Upper lobe of left lung (tissue), 6 donors: ENCODE measurements at places on chromosomes 2 and 18. TPM values are rescaled to one million over a fixed set of nuclear protein-coding genes. Genes with fewer than 3 reads are reported as not detected.

Gene SLC11A1
- total RNA-seq, result 397 TPM

DNA sequence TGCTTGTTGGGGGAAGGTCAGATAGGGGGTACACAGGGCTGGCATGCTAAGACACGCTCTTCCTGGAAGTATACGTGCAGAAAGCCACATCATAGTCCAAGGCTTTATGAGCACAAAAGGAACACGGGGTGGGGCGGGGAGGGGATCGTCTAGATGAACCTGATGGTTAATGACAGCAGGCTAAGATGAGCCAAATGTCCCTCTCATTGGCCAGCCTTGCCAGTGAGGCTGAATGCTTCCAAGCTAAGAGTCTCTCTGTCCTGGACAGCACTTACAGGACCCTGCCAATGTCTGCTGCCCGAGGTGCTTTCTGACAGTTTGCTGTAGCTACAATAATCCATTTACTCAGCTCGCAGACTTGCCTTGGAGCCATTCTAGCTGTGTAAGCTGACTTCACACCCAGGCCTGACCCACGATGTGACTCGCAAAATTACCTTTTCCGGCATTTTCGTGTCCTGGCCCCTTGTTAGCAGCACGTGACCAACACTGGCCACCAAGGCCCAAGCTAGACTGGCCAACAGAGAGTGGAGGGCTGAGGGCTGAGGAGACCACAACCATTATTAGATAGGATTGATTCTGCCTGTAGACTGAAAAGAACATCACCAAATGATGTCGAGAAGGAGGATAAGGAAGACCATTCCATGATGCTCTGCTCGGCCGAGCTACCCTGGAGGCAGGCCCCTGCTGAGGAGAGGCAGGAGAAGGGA is 84.2 kb downstream of the MALT1 start:
- DNase-seq, result no peak

- peak; percentile 95 for DNase-seq
These were observed at the start of gene ADRA2B for GRCh38 chr2:96116424-96116878. Gene ADRA2B, minus strand, starts transcription at chr2:96116571. Its CDS starts 422 bp downstream, at chr2:96116149.

Gene MAPK4
- total RNA-seq, result 1.0 TPM

DNA sequence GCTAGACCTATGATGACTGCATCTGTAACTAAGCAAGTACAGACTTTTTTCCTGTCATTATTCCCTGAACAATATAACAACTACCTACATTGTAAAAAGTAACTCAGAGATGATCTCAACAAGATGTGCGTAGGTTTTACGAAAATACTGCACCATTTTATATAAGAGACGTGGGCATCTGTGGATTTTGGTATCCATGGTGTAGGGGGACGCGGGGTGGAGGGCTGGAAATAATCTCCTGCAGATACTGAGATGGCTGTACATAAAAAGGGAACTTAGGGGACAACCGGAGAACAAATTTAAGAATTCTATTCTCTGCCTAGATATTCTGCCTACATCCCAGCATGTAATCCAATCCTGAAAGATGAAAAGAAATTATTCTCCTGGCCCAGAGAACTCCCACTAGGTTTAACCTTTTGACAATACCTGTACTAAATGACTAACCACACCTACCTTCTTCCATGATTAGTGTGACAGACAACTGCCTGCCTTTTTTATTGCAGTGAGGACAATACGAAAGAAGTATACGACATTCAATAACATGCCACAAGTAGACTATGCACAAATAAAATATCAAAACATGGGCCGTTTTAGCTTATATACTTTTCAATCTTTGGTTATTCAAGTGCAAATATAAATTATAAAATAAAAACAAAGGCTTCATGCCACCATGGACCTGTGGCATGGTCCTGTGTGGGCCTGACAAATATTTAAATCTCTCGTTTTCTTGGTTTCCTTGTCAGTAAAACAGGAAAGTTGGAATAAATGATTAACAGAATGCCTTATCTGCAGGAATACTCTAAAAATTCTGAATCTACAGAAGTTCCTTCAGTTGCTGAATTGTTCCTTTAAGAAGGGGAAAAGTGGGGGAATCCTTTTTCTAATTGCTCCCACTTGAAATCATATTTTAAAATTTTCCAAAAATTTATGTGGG is 46.3 kb downstream of the RTN4 start:
- DNase-seq, result no peak

DNA sequence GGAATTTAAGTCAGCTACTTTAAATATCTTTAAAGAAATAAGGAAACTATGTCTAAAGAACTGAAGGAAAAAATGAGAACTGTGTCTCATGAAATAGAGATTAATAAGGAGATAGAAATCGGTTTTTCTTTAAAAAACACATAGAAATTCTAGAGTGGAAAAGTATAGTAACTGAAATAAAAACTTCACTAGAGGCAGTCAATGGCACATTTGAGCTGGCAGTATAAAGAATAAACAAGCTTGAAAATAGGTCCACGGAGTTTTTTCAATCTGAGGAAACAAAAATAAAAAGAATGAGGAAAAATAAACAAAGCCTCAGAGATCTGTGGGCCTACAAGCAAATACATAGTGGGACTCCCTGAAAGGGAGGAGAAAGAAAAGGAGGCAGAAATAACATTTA is 127.5 kb downstream of the TWIST2 start:
- DNase-seq, result no peak

DNA sequence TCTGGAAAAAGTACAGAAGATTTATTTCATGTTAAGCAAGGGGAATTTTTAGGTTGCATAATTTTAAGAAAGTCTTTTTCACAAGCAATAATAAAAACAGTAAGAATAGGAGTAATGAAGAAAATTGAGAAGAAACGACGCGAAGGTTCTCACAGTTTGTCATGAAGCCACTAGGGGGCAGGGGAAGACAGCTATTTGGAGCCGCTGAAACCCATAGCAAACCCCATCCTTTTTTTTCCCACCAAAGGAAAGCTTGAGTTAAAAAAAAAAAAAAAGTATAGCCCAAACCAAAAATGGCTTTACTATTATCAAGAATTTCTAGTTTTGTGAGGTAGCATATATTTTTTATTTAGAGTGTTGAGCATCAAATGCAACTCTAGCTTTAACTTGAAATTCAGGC is 300.9 kb downstream of the PHLPP1 start:
- DNase-seq, result no peak

DNA sequence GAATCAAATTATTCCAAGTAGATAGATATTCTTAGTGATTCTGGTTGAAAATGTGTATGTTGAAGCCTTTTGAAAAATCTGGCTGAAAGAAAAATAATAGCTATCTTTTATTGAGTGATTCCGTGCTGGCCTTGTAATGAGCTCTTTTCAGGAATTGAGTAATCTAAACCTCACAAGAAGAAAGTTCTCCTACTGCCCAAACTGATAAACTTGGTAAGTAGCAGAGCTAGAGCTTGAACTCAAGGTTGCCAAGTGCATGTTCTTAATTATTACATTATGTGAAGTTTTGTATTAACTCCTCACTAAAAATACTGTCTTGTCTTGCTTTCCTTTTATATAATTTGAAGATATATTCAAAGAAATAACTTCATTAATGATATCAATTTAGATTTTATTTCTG is 1.6 kb upstream of the PPP1R1C start:
- no peak for DNase-seq

Gene SIX3
- total RNA-seq, result not detected

Gene GRB14
- total RNA-seq, result 3.0 TPM

Gene LOXHD1
- total RNA-seq, result 0.78 TPM

DNA sequence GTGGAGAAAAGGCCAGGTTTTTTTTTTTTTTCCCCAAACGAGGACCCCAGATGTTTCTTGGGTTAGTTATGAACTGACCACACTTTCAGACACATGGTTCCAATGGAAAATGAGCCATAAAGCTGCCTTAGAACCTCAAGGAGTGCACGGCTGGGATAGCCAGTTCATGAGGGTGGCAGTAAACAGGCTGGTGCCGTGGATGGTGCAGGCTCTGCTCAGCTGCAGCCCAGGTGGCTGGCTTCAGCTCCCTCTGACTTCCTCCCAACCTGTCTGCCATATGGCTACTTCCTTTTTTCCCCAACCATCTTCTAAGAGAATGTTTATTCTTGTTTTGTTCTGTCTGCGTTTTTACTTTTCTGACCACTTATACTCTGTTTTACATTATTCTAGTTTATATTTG is 109.8 kb upstream of the LMAN1 start:
- DNase-seq, result no peak

Gene PIEZO2
- total RNA-seq, result 7.2 TPM

DNA sequence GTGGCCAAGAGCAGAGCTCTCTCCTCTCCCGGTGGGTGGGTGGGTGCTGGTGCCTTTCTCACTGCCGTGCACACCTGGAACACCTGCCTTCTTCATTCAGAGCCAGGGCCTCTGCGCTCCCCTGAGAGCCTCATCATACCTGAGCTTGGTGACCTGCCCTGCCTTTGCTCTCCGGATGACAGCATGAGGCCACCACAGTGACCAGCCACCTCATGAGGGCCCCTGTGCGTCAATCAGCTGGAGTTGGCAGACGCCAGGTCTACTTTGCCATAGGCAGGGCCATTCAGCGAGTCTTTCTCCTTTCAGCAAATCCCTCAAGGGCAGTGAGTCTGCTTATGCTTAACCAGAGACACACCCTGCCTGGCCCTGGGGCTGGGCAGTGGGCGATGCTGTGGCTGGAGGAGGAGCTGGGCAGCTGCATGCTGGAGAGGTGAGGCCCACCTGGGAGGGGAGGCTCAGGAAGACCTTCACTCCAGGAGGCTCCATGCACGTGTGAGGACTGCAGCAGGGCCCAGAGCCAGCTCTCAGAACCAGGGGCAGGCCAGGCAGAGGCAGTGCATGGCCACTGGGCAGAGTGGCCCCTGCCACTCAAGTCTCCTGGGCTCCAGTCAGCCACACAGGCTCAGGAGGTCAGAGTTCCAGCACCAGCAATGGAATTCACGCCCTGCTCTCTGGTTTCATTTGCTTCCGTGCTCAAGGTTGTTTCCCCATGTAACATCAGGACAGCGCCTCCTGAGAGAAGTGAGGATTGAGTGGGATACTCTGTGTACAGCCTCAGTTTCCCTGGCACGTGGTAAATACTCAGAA is 417.5 kb upstream of the MYT1L start:
- DNase-seq, result no peak

GRCh38 chr18:76102626-76103025 is 392.4 kb downstream of the ZNF516 start:
- DNase-seq, result no peak

DNA sequence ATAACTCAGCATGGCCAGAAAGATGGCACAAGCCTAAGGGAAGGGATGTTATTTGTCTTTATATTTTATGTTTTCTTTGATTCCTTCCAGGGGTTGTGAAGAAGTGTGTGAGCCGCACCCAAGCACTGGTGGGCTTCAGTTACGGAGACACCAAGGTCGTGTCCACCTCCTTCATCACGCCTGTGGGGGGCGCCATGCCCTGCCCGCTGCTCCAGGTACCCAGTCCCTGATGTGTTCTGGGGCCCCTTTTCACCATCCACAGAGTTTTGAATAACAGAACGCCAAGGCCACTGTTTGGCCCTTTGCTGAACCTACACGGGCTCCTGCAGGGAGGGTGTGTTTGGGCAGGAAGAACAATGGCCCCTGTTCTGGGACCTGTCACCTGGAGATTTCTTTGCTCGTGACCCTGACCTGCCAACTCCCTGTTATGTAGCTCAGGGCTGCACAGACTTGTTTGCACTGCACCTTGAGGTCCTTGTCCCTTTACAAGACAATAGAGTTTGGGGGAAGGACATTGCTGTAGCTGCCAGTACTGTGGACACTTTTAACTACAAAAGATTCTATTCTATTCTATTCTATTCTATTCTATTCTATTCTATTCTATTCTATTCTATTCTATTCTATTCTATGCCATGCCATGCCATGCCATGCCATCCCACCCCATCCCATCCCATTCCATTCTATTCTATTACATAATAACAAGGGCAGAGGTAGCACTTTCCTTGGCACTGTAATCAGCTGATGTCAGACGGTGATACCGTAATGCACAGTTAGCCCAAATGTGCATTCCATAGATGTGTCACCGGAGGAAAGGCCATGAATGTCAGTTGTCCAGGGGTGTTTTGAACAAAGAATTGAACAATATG is 48.2 kb upstream of the CNGA3 start:
- no peak for DNase-seq

Gene LGALSL
- 26.2 TPM for total RNA-seq

Gene NAGK
- total RNA-seq, result 72.7 TPM

Gene FTCDNL1
- 4.2 TPM for total RNA-seq

GRCh38 chr2:147646818-147647468 is 197.9 kb upstream of the ACVR2A start:
- no peak for DNase-seq

DNA sequence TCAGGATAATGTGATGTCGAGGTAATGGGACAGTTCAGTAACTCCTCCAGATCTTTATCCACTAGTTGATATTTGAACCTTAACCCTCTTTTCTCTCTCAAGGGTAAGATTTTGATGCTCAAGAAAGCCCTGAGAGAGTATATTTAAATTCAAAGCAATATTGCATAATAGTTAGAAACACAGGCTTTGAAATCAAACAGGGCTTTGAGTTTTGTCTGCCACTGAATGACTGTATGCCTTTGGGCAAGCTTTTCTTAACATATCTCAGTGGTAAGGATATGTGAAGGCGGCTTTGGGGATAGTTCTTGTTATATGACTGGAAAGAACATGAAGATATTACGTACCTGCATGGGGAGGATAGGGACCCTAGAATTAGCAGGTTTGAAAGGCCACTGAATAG is 11.1 kb downstream of the ITPRID2 start:
- DNase-seq, result no peak

DNA sequence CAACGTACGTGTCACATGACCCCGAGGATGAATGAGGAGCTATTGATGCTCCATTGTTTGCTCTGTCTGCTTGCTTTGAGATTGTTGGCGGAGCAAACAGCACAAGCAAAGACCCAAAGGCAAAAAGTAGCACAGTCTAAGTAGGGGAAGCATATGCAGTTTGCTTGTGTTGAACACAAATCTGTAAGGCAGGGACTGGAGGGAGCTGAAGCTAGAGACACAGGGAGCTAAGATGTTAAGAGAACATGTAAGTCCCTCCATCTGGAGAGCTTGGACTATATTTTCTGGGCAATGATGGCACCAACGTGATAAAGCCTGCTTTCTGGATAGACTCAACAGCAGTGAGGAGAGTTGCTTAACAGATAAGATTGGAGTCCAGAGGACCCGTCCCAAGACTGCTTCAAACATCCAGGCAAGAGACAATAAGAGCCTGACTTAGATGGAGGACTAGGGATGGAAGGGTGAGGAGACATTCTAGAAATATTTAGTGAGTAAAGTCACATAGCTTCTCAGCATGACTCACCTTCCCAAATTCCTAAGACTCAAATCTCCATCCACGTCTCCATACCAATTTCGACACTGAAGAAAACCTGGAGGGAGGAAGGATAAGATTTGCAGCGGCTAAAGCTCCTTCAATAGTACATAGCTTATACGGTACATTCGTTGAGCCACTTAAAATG is 88.1 kb upstream of the KLF7 start:
- no peak for DNase-seq

Gene C1QL2
- not detected for total RNA-seq

DNA sequence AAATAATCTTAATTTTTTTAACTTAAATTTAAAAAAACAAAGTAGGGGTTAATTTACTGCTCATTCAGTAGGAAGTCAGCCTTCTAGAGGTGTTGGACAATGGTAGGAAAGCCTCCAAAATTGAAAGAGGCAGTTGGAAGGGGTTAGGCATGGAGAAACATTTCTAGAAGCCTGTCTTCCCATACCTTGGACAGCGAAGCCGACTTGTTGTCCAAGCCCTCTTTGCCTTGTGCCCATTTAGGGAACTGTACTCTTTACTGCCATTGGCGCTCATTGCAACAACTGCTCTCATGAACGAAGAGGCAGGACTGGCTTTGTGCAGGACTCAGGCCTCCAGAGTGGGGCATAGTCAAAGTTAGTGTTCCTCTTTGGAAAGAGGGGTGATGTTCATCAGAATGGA is 333.3 kb downstream of the HRH4 start:
- DNase-seq, result no peak

GRCh38 chr2:215921895-215922294 is 91.5 kb downstream of the MREG start:
- DNase-seq, result peak; percentile 31
